ENCODE measurements at places on chromosomes 5 and 9.

DNA sequence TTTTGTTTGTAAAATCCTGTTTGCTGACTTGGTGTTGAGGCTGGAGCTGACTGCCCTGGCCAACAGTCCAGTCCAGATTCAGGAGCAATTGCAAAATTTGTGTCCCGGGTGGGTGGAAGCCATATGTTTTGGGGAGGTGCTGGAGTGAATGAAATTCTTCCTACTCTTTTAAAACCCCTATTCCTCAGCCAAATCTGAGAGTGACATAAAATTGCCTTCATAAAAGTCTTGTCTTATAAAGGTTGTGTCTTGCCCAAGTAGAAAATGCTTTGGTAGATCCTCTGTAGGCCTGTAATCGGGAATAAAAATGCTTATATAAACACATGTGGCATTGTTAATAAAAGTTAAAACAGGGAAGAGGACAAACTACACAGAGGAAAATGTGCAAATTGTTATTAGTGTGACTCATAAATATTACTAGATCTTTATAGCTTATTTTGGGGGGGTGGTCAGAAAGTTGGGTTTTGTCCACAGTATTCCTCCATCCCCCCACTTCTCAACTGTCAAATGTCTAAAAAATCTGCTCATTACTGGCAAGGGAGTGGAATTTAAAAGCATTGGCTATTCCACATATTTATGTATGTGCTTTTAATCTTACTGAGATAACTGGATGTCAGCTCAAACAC lies 45.6 kb downstream of the NNT start:
- DNase-seq, result no peak

DNA sequence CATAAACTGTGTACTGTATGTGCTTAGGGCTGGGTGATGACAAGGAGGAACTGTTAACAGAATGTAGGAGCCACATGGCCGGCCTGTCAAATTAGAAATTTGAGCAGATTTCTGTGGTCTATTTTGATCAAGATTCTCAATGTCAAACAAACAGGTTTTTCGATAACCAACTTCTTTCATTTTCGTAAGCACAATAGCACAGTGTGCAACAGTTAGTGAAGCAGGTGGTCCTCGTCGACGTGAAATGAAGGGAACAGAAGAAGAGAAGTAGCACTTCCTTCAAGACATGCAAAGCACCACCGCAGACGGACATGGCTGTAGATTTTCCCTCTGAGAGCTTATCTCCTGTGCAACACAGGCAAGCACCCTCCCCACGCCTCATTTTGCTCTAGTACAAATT lies 252.1 kb downstream of the CRB2 start:
- no peak for DNase-seq

GRCh38 chr5:132010645-132010988 lies 841 bp downstream of the ACSL6 start:
- no peak for DNase-seq

DNA sequence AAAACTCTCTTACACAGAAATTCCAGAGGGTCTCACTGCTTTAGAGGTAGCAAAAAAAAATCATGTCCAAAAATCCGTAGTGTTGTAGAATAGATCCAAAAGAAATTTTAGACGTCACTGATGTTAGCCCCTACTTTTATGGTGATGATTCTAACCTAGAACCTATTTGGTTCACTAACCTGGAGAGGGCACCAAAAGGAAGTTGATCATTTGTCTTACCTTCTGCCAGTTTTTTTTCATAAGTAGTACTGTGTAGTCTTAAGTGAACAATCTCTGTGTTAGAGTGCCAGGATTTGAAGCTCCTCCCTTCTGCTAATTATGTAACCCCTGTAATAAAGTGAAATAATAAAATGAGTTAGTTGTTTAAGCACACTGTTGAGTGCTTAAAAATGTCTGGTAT lies 215.2 kb downstream of the SMARCA2 start:
- no peak for DNase-seq

- no peak for DNase-seq
Measured at GRCh38 chr9:4296217-4296616, 3.7 kb downstream of the GLIS3 start.

DNA sequence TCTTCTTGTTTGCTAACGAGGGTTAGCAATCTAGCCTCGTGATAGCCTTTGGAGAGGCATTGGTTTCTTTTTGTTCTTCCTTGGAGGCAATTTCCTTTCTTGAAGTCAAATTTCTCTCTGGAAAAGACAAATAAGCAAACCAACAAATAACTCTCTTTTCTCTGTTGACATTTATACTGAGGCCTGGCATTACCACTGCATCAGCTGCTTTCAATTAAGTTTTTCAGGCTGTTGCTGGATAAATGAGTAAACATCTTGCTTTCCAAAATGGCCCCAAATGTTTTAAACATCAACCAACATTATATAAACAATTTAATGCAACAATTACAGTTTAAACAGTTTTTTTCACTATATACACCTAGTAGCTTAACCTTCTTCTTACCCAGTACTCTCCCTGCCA lies 264.4 kb downstream of the HTR1A start:
- DNase-seq, result no peak

DNA sequence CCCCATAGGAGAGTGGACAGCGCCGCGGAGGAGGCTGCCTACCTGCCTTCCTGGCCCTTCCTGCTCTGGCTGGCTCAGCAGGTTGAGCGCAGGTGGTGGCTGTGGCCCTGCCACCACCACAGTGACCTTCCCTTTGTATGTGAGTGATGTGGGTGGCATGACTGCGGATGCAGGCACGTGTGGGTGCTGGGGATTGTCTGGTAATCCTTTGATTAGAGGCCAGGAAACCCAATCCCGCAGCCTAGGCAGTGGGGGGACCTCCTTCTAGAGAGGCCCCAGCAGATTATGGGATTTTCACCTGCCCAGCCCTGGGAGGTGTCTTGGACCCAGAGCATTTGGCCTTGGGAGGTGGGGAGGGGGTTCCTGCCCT lies 16.5 kb downstream of the RXRA start:
- DNase-seq, result no peak

- no peak for DNase-seq
Measured at GRCh38 chr9:98154678-98155077, 35.7 kb upstream of the TRIM14 start.

- no peak for DNase-seq
Measured at GRCh38 chr9:462606-463005, 247.9 kb downstream of the DOCK8 start.

- DNase-seq, result no peak
Measured at GRCh38 chr9:17624571-17624970, 45.7 kb downstream of the SH3GL2 start.

GRCh38 chr5:13783726-13784125 lies 160.8 kb downstream of the DNAH5 start:
- no peak for DNase-seq

DNA sequence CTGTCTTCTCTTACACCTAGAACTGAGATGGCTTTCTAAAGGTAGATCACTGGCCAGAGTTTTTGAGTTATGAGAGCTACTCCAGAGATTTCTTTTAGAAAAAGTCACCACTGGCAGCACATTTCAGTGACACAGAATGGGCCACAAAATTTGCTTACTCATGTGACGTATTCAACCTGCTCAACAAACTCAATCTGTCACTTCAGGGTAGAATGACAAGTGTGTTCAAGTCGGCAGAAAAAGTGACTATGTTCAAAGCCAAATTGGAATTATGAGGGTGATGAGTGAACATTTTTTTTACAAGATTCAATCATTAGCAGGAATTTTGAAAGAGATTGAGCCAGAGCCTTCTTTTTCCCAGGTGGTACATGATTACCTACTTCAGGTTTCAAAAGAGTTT lies 46.5 kb downstream of the TAF11L14 start:
- no peak for DNase-seq

GRCh38 chr5:59917121-59917520 lies 23.6 kb upstream of the PDE4D start:
- DNase-seq, result no peak

GRCh38 chr9:83920469-83920926 lies 734 bp downstream of the KIF27 start:
- peak; percentile 73 for DNase-seq

DNA sequence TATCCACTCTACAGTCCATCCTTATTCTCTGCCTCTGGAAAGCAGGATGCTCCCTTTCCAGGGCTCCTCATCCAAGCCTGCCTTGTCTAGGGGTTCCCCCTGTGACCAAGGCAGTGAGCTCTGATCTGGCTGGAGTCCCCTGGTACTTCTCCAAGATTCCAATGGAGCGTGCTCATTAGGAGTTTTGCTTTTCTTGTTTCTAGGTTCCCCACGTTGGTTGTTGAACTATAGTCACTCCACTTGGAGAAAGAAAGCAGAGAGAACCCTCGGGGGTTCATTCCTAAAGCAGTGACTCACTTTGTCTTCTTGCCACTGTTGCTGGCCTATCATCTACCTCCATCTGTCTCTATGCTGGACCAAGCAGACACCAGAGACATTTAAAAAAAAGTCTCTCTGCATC lies 192.6 kb downstream of the TLE4 start:
- DNase-seq, result no peak

- DNase-seq, result peak; percentile 89
Measured at GRCh38 chr9:137445275-137445807, 4.2 kb upstream of the ENTPD8 start.

DNA sequence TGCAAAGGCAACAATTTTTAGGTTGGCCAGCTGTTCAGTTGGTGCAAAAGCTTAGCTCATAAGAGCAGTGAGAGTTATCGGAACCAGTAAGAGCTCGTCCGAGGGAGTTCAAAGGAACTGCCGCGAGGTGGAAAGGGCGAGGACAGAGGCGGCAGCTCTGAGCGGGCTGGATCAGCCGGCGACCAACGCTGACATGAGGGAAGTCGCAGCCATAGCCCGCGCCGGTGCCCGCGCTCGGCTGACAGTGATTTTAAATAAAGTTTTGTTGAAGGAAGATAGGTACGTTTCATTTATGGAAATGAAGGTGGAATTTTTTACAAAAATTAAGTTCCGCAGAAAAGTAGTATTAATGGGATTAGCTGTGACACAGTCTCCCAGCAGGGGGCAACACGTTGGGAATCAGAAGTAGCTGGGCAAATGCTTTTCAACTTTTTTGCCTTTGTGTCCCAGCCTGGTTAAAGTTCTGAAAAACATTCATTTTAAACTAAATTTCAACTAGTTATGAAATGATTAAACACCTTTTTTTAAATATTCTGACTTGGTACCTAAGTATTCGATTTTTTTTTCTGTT lies 43.2 kb downstream of the FBXO4 start:
- no peak for DNase-seq

DNA sequence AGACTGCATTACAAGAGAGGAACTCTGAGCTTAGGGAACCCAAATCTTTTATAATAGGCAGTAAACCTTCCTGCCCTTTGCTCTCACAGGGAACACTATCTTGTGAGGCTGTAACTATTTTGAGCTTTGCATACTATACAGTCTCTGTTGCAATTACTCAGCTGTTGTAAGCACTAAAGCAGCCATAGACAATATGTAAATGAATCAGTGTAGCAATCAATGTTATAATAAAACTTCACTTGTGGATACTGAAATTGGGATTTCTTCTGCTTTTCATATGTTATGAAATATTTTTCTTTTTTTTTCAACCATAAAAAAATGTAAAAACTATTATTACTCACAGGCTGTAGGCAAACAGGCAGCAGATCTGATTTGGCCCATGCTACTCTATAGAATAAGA lies 16.7 kb upstream of the UBQLN1 start:
- no peak for DNase-seq

DNA sequence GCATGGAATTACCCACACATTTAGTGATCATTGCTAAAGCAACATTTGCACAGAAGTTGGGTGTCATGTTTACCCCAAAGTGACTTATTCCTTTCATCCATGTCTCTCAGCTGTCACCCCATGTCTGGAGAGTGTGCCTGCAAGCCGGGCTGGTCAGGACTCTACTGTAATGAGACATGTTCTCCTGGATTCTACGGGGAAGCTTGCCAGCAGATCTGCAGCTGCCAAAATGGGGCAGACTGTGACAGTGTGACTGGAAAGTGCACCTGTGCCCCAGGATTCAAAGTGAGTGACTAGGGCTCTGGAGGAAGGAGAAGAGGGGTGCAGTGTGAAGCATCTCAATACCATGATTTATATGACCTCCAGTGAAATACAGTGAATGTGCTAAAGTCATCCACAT lies 99.9 kb upstream of the PRRC1 start:
- no peak for DNase-seq

DNA sequence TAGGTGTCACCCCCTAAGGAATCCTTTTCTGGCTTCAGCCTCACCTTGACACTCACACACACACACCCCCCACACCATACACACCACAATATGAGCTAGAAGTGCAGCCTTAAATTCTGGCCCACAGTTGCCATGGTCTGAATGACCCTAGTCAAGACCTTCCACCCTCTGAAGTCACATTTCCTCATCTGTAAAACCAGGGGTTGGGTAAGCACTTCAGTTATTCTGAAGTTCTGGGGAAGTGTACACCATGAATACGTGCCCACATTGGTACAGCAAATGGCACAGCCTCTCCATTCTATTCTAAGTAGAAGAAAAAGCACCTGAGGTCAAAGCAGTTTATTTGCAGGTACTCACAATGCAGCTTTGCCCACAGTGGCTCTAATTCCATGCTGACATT lies 372.8 kb upstream of the KLF4 start:
- no peak for DNase-seq

DNA sequence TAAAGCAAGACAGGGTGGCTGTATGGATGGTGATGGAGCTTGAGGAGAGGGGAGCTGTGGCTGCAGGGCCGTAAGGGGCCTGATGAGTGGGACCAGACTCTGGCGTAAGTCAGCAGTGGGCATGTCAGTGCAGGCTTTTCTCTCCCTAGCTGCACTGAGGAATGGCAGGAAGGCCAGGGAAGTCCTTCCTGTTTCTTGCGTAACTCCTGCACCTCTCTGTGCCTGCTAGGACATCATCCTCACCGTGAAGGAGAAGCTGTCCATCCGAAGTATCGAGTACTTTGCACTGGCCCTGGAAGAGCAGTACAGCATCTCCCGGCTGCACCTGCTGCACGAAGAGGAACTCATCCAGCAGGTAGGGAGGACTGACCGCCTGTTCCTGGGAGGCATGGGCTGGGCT lies 24.1 kb upstream of the TRMT10B start:
- no peak for DNase-seq

- DNase-seq, result no peak
Measured at GRCh38 chr5:140295414-140295813, 7.5 kb downstream of the PFDN1 start.

DNA sequence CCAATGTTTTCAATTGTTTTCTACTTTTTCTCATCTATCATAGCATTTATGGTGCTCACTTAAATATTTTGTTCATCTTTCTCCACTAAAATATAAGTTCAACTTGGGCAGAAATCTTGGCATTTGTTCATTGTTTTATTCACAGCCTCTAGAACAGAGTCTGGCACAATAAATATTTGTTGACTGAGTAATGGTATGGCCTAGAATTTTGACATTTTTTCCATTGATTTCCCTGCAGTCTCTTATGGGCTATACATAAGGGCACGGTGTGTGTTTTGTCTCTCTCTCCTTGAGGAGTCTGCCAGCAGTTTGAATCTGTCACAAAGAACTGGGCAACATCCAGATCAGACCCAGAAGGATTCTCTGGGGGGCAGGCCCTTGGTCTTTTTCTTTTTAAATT lies 379.7 kb downstream of the TMEM38B start:
- no peak for DNase-seq
